ENCODE measurements at places on chromosomes 3 and 15.

GRCh38 chr3:59821274-59821673 lies 771.4 kb upstream of the CFAP20DC start:
- no peak for DNase-seq

DNA sequence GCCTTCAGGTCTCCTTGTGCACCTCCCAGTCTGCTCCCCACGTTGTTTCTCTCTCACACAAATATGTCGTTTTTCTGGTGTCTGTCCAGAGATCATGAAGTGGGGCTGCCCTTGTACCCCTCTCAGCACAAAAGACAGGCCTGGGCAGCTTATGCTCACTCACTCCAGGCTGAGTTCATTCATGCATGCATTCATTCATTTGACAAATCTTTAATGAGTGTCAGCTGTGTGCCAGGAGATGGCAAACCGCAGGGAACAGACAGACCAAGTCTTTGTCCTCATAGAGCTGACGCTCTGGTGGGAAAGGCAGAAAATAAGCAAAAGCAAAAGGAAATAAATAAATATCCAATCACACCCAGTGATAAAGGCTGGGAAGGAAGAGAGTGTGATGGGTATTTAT lies 7.6 kb upstream of the TRH start:
- DNase-seq = no peak

GRCh38 chr3:37540786-37541185 lies 320.9 kb upstream of the CTDSPL start:
- no peak for DNase-seq

DNA sequence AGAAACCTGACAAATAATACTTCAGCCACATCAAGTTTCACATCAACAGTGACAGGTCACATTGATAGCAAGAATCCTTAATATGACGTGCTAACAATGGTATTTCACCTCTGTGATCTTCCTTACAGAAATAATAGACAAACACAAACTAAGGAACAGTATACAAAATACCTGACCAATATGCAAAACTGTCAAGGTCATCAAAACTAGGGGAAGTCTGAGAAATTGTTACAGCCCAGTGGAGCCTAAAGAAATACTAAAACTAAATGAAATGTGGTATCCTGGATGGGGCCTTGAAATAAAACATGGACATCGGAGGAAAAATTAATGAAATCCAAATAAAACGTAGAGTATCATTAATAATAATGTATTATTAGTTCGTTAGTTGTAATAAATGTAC lies 422.0 kb upstream of the ZNF385D start:
- DNase-seq = no peak

DNA sequence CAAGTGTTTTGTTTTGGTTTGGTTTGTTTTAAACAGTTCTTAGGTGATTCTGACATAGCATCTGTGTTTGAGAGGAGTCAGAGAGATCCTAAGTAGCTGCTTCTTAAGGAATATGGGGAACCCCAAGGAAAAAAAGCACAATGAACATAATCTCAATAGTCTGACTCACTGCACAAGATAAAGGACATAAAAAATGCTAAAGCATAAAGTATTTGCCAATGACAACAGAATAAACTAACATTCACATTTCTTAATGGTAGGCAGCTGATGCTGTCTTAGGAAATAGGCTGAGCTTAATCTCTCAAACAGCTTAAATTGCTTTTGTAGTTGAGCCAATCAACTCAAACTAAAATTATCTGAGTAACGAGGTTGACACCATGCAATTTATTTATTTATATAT lies 2.9 kb downstream of the NCEH1 start:
- no peak for DNase-seq

DNA sequence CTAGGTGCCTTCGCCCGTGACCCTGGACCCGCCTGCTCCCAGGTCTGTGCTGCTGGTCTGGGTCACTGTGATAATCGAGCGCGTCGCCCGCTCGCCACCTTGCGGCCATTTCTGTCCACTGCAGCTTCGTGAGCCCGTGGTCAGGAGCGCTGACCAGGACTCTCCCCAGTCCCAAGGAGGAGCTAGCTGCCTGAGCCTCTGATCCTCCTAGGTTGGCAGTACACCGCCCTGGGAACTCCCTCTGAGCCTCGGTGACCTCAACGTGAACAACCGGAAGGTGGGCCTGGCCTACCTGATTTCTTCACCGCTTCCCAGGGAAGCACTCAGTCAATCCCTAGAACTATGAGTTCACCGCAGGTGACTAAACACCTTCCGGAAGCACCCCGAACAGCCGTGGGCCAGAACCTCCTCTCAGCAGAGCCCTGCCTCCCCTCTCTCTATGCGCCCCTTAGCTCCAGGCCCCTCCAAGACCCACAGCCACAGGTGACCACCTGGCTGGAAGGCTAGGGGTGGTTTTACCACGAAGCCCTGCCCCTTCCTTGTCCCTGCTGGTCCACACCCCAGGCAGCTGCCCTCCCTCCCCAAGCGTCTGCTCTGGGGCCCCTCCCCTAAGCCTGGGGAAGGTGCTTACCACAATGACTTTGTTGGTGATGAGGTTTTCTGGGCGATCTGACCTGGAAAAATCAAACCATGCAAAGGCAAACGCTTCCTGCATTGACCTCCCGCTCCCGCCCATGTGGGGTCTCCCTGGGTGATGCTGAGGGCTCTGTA lies 9.7 kb downstream of the PLA2G4D start:
- no peak for DNase-seq

GRCh38 chr15:31207246-31207645 lies 105.7 kb upstream of the TRPM1 start:
- no peak for DNase-seq

DNA sequence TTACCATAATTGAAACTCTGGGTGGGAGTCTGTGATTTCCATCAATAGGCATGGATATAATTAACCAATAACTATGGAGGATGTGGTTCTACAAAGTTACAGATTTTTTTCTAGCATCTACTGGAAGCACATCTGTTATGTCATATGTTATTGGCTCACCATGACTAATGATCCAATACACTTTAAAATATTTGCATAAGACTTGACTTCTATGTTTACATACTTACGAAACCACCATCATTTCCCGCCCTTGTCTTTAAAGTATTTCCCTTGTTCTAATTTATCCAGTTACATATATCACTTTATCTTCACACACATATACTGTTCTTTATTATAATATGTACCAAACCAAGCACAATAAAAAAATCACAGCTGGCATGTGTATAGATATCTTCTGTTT lies 380.3 kb upstream of the CBLB start:
- no peak for DNase-seq

DNA sequence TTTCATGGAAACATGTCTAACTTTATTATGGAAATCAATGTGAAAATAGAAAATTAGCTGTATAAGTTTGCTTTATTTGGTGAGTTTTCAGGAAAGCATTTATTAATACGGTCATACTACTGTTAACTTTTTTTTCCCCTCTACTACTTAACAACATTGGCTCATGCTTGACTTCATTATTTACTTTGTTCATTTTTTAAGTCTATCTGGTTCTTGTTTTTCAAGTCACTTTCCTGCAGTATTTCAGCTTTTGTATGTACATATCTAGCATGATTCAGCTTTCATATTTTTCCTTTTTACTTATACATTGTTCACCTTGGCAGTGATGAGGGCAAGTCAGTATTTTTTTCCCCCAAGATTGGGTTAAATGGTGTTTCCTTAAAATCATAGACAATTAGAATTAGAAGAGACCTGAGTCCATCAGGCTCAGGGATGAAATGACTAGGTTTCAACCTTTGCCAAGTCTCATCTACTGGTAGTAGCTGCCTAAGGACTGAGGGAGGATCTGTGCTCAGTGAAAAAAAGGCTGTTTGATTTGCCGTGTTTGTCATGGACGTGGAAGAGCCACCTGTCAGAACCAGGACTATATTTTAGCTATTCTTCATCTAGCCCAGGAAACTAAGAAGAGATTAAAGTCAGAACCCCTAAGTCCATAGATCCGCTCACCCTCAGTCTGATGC lies 15.4 kb downstream of the TMOD3 start:
- DNase-seq = no peak

GRCh38 chr3:61583890-61584875 lies 22.8 kb downstream of the PTPRG start:
- no peak for DNase-seq

- DNase-seq = no peak
These were observed 110.1 kb upstream of the TGFBR2 start for GRCh38 chr3:30496066-30496966.

GRCh38 chr3:79297245-79297960 lies 470.4 kb downstream of the ROBO1 start:
- no peak for DNase-seq

GRCh38 chr3:181264486-181264885 lies 274.9 kb upstream of the DNAJC19 start:
- no peak for DNase-seq

DNA sequence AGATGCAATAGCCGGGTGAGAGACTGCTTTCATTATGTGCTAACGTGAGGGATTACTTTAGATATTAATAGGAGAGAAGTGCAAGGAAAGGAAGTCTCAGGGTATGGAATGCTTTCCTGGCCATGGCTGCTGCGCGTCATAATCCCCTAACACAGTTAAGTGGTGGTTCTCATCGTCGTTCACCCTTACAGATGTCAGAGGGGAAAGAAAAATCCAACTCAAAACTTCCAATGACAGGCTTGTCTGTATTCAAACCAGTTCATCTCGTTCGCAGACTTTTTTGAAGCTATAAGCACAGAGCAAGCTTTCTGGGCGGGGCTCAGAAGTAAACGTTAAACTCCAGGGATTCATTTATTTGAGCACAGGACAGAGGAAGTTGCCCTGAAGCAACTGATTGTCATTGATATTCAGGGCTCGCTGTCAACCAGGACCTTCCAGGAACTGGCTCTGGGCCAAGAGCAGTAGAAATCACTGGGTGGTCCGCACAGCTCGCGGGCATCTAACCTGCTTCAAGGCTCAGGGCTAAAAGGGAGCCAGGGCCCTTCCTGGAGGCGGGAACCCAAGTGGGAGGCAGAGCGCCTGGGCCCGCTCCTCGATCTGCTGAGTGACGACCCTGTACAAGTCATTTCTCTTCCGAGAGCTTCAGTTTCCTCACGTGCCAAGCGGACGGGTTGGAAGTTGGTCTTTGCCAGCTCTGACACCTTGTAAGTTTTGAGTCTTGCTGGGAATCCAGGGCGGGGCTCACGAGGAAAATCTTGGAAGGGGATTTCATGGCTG lies 1.1 kb upstream of the LPP start:
- no peak for DNase-seq

GRCh38 chr15:38299216-38299615 lies 46.6 kb downstream of the SPRED1 start:
- no peak for DNase-seq

DNA sequence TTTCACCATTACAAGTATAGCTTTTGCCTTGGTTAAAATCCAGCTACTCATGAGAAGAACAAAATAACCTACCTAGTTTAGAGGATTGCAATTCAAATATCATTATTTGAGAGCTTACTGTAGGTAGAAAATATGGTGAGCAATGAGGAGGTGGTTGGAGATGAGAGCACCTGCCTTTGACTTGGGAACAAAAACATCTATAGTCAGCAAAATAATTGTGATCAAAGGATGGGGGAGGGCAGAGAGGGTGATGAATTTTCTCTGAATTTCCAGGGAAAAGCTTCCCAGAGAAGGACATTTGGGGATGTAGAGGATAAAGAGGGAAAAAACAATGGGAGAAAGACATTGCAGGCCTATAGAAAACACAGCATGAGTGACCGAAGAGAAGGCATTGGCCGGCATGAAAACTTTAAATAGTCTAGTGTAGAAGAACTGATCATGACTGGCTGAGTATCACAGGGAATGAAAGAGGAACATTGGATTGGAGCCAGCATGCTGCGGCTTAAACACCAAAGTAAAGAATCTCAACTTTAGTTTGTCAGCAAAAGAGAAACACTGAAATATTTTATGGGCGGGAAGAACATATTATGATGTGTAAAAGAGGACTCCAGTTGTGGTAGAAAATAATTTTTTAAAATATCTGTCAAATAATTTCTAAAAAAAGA lies 581.3 kb downstream of the UNC13C start:
- DNase-seq = no peak

GRCh38 chr15:59545573-59545972 lies 66.0 kb upstream of the GCNT3 start:
- no peak for DNase-seq

GRCh38 chr3:124352149-124352539 lies 360.2 kb upstream of the ROPN1 start:
- no peak for DNase-seq

GRCh38 chr15:63876085-63876662 lies 42.4 kb upstream of the HERC1 start:
- no peak for DNase-seq

GRCh38 chr15:37098468-37099318 lies 1.7 kb downstream of the MEIS2 start:
- no peak for DNase-seq

DNA sequence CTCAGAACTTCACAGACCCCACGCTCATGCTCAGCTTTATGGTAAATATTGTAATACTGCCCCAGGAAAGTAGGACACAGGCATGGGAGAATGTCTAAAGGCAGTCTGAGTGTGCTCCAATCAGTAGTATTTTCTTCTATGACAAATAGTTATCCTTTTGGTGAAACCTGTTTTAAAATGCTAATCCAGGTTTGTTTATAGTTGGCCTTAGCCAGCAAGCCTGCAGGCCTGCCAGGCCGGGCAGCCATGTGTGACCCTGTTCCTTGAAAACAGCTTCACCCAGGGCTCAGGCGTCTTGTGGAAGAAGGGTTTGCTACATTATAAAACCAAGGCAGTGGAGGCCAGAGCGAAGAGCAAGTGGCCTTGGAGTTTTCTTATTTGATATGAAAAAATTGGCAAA lies 104.7 kb downstream of the SEMA6D start:
- DNase-seq = no peak

- DNase-seq = no peak
These were observed 123.3 kb downstream of the MOBP start for GRCh38 chr3:39590806-39591205.

- no peak for DNase-seq
These were observed 3.0 kb downstream of the ISL2 start for GRCh38 chr15:76339305-76340197.

DNA sequence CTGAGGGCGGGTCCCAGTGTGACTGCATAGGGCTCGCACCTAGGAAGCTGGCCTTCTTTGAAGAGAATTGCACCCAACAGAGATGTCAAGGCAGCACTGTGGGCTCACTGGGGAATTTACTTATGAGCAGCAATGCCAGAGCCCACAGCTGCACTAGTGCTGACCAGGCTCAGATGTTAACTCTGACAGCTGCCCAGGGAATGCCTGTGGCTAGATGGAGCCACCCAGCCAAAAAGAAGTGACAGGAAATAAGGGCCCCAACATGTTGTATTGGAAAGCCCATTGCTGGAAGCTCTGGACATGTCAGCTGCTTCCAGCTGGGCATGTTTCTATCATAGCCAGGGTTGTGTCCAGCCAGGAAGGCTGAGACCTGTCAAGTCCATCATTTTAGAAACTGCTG lies 90.9 kb upstream of the ZNF280D start:
- no peak for DNase-seq

GRCh38 chr3:104885214-104885814 lies 481.4 kb upstream of the ALCAM start:
- no peak for DNase-seq

GRCh38 chr3:129087138-129087702 lies 26.6 kb downstream of the GP9 start:
- DNase-seq = no peak

GRCh38 chr3:156745766-156746165 lies 71.4 kb downstream of the TIPARP start:
- DNase-seq = no peak

Data from activated gamma-delta T cell (primary cell).